Tongue (tissue), 3 donors: ENCODE measurements at places on chromosomes 6 and 20. TPM values are rescaled to one million over a fixed set of nuclear protein-coding genes. Genes with fewer than 3 reads are reported as not detected.

LRRC1 gene
- 19.1 TPM for total RNA-seq

DNA sequence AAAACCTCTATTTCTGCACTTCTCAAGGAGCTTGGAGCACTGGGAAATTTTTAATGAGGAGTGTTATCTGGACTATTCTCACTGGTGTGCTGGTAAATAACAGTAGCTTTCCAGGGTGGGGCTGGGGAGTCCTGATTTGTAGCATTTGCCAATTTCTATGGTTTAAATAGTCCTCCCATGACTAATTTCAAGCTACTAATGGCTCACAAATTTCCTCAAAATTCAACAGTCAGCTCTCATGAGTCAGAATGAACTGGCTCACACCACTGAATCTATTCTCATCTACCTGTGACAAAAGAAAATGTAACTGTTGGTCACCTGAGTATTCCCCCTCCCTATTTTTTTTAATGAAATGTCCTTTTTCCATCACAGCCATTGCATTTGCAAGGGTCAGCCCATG is 449.6 kb downstream of the KIF16B start:
- no peak for DNase-seq

DNA sequence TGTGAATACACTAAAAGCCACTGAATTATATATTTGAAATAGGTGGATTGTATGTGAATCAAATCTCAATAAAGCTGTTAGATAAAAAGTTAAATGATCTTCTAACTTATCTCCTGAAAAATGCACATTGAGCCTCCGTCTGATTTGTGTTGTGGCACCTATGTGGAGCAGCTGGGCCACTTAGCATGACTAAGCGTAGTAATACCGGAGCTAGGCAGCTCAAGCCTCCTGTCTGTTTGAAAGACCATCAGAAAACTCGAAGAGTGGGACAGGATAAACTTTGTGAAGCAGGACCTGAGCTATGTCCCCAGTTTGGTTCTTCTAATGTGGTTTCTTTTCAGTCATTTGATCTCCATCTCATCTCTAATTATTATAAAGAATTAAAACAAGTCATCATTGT is 11.0 kb upstream of the NOL7 start:
- no peak for DNase-seq

FAM83C gene
- total RNA-seq, result 2.2 TPM

KCNQ2 gene
- total RNA-seq, result 2.6 TPM

DNA sequence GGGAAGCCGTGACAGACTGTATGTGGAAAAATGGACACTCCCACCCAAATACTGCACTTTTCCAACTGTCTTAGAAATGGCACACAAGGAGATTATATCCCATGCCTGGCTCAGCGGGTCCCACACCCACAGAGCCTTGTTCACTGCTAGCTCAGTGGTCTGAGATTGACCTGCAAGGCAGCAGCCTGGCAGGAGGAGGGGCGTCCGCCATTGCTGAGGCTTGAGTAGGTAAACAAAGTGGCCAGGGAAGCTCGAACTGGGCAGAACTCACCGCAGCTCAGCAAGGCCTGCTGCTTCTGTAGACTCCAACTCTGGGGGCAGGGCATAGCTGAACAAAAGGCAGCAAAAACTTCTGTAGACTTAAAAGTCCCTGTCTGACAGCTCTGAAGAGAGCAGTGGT is 11.4 kb upstream of the RNF146 start:
- no peak for DNase-seq

DNA sequence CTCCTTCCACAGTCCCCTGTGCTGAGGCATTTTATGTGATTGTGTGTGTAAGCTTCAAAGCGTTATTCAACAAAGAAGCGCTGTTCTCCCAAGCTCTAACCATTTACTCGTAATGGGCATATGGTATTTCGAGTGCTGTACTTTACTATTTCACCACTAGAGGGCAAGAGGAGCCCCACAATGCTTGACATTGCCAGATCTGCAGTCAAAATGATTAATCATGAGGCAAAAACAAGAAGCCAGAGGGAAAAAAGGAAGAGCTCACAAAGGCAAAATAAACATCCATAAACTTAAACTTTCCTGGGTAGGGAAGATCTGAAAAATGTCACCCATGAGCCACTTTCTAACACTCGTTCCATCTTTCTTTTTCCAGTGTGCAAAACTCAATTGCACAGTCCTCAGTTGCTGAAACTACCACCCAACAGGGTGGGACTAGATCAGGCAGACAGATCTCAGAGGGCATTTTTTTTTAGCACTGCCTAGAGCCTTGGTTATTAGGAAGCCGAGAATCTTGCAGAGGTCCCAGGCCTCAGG is 215.0 kb upstream of the PLCB4 start:
- DNase-seq, result peak; percentile 89

GRCh38 chr20:2093883-2094282 is 7.7 kb upstream of the STK35 start:
- no peak for DNase-seq

DNA sequence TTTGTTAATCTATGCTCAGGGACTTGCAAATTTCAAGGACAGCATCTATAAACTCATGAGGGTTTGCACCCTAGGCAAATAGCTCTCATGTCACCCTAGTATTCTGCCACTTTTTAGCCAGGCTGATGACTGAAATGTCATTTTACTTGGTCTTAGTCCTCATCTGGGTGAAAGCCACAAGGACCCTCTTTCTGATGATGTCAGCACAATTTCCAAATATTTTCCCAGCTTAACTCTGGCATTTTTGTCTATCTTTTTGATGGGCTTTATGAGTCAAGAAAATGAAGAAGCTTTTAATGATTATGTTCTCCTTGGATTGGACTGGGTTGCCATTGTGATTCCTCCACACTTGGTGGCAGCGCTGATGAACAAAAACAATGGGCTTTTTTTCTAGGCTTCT is 420.1 kb upstream of the BTBD3 start:
- DNase-seq, result no peak

- DNase-seq, result no peak
Observed at GRCh38 chr6:148629592-148630465, 117.0 kb upstream of the UST start.

DNA sequence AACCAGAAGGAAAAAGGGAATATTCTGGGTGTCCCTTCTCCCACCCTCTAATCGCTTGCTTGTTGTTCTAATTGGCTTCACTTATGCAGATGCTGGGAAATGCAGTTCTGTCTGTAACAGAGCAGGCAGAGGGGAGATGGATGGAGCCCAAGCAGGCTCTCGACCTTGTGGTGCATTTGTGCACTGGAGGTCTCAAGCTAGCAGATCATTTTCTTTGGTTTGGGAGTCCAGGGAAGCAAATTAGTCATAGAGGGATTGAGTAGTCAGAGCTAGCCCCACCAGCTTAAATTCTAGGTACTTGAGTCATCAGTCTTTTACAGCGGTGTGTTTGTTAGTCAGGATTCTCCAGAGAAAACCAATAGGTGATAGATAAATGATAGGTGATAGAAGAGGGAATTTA is 234.7 kb upstream of the ECI2 start:
- no peak for DNase-seq

DNA sequence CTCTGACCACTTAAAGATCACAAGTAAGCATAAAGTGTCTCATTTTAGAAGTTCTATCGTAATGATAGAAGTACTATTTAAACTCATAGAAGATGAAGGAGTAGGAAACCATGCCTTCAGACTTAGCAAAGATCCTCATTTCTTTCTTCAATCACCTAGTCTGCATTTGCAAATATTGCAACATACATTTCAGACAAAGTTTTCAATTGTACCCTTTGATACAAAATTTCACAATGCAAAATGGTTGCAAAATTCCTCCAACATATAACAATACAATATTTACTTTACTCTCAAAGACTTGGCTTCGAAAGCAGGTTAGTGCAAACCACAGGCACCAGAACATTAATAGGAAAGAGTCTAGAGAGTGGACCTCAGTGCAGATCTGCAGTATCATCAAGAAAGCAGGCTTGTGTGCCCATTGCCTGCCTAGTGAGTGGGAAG is 16.1 kb upstream of the ROS1 start:
- DNase-seq, result no peak

TBXT gene
- not detected for total RNA-seq

- no peak for DNase-seq
Observed at GRCh38 chr20:34675993-34676641, 775 bp downstream of the PIGU start.

DNA sequence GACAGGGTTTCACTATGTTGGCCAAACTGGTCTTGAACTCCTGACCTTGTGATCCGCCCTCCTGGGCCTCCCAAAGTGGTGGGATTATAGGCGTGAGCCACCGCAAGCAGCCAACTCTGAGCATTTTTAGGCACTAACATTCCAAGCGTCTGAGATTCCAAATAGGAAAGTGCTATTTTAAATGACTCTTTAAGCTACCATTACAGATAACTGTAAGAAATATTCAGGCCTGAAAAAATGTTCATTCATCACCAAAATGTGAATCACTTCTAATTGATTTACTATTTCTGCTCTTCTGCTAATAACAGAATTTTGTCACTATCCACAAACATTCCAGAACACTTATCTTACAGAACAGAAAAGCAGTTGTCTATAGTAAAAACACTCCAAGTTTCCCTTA is 106.5 kb downstream of the BACH2 start:
- DNase-seq, result no peak

- peak; percentile 67 for DNase-seq
Observed at GRCh38 chr20:32806356-32806755, 13.4 kb upstream of the MAPRE1 start.

MYLIP gene
- 68.6 TPM for total RNA-seq

BMP2 gene
- total RNA-seq, result 11.8 TPM

- DNase-seq, result no peak
Observed at GRCh38 chr20:37869334-37869861, 33.5 kb upstream of the VSTM2L start.

SYNDIG1 gene
- 8.6 TPM for total RNA-seq

- DNase-seq, result no peak
Observed at GRCh38 chr6:4403023-4403752, 267.8 kb upstream of the ECI2 start.

DNA sequence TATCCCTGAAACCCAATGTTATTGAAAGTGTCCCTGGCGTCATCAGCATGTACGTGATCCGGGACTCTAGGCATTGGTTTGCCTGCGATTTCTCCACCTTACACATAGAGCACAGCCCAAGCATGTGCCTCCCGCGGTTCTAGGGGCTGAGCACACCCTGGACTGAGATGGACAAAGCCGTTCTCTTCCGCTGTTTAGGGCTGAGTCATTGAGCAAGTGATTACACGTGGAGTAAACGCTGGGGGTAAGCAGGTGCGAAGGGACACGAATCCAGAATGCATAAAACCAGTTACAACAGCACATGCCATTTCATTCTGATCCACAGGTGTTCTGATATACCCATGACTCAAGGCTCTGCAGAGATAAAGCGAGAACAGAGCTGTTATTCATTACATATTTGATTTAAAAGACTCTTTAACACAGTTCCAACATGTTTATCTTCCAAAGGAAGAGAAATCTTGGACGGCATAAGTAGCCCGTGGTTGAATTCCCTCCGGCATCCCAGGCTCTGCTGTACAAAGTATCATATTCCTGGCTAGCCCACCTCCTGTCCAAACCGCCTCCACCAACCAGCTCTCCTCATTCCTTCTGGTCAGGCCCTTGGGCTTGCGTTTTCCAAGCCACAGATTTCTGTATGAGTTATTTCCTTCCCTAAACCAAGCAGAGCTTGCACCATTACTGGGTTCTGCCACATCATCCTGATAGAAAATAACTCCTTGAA is 36.1 kb upstream of the THBS2 start:
- peak; percentile 45 for DNase-seq

GRCh38 chr6:6885521-6886170 is 222.1 kb upstream of the RREB1 start:
- DNase-seq, result no peak

DNA sequence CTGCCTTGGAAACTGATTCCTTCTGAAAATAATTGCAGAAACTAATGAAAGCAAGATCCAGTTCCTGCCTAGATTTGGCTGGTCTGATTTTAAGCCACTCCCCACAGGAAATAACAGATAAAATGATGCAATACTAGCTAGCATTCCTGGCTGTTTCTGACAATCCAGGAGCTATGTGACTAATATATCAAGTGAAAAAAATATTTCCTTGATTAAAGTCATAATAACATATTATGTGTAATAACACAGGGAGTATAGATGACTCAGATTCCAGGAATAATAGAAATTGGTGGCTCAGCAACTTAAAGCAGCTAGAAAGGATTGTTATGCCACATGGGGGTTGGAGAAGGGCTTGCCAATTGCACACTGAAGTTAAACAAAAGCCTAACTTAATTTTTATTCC is 182.7 kb upstream of the SALL4 start:
- DNase-seq, result peak; percentile 63

DNA sequence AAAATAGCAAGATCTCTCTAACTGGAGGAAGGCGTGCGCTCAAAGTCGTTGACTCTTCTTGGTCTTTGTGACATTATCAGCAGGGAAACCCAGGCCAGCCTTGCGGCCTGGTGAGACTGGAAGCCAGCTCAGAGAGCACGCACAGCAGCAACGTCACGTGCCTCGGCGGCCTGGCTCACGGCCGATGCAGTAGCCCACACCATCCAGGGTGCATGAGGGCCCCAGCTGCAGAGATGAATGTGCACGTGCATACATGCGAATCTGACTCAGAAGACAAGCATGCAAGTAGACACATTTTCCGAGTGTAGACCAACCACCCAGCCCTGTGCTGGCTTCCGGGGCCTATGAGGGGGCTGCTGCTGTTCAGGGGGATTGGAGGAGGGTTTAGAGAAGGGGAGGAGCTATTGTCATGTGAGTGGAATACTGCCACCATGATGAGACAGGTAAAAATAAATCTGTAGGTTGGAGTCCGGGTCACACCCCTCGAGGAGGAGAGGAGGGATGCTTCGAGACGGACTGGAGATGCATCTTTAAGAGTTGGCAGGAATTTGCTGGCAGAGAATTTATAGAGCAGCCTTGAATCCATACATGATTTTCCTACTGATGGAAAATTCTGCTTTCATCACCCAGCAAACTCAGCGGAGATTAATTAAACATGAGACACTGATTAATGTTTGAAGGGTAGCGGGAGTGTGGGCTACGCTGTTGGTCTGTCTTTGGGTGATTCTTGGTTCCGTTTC is 388.2 kb downstream of the CDH4 start:
- DNase-seq, result no peak

ABRACL gene
- total RNA-seq, result 6.1 TPM

FAXC gene
- 4.9 TPM for total RNA-seq

DNA sequence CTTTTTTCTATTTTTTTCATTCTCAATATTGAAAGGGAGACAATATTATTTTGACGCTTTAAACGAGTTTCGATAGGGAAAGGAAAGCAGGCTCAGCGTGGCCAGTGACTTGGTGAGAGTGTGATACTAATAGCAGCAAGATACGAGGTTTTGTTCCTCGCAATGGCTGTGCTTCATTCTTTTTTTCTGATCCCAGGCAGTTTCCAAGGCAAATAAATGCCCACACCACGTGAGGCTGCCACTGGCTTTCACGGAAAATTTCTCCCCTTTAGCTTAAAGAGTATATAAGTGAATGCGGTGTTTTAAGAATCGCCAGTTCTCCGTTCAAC is 196.4 kb upstream of the ZNF184 start:
- peak; percentile 23 for DNase-seq

MTFR2 gene
- total RNA-seq, result 1.9 TPM

GRCh38 chr6:48615041-48615440 is 504.0 kb upstream of the PTCHD4 start:
- DNase-seq, result no peak

DNA sequence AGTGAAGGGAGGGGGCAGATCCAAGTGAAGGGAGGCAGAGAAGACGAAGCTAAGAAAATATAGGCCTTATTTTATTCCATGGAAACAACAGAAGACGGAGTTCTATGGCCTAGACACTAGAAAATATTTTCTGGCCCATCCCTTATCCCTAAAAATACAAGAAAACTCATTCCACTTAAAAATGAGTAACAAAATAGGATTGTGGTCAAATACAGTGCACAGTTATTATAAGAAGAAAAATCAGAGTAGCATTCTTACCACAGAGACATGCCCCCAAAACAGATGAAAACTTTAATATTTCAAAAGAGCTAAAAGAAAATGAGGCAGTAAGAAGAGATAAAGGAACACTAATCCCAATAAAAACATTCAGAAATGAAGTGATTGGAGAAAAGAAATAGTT is 202.9 kb downstream of the GMPR start:
- DNase-seq, result no peak
